ENCODE measurements at places on chromosomes 12 and 14. TPM values are rescaled to one million over a fixed set of nuclear protein-coding genes. Genes with fewer than 3 reads are reported as not detected.

Gene SOX5
- total RNA-seq, result 134 TPM

Gene GAS2L3
- total RNA-seq, result 22.0 TPM

Gene CD4
- total RNA-seq, result 0.04 TPM

Gene ARHGEF25
- total RNA-seq, result 46.8 TPM

Gene NINJ2
- total RNA-seq, result 0.72 TPM

Gene NGB
- not detected for total RNA-seq

Gene NELL2
- total RNA-seq, result 4.5 TPM

Gene DAO
- total RNA-seq, result not detected

Gene KRT5
- not detected for total RNA-seq

Gene B4GALNT3
- total RNA-seq, result 2.3 TPM

Gene PPFIA2
- total RNA-seq, result 3.2 TPM

Gene SYCP3
- 0.08 TPM for total RNA-seq

Gene SERPINA3
- 357 TPM for total RNA-seq

Gene KICS2
- 6.3 TPM for total RNA-seq

Gene KLRF2
- not detected for total RNA-seq

Gene SLC39A5
- not detected for total RNA-seq

Gene IAPP
- not detected for total RNA-seq

Gene RBMS2
- total RNA-seq, result 11.8 TPM

Gene AQP5
- 0.49 TPM for total RNA-seq

Gene NYNRIN
- total RNA-seq, result 0.37 TPM

Gene ITGA7
- 6.9 TPM for total RNA-seq

Gene SAMD15
- 2.6 TPM for total RNA-seq

Gene GPR135
- 3.2 TPM for total RNA-seq

Gene SLC35E3
- 3.0 TPM for total RNA-seq

Gene NAV3
- total RNA-seq, result 8.7 TPM

Gene NEUROD4
- not detected for total RNA-seq

Gene KLHDC2
- 44.6 TPM for total RNA-seq

Gene TESPA1
- not detected for total RNA-seq

Gene KCNJ8
- total RNA-seq, result 0.27 TPM

Gene PPP4R4
- total RNA-seq, result 9.5 TPM

Gene PFDN5
- 589 TPM for total RNA-seq

Gene TCL1B
- not detected for total RNA-seq

Gene FKBP4
- total RNA-seq, result 91.5 TPM

Gene APOLD1
- total RNA-seq, result 1.1 TPM

Gene FOXA1
- 6.0 TPM for total RNA-seq

Gene WDR89
- total RNA-seq, result 5.2 TPM

Gene GLT8D2
- total RNA-seq, result 2.2 TPM

Gene PTGDR
- total RNA-seq, result not detected

Gene TAS2R9
- total RNA-seq, result not detected

Gene UTP20
- 17.8 TPM for total RNA-seq

Gene BCL11B
- 0.11 TPM for total RNA-seq

Gene WNT1
- not detected for total RNA-seq
